ENCODE measurements at places on chromosomes 16 and 17.
A peak's percentile ranks its signal among the peaks of the same experiment; 100 is the strongest.

GRCh38 chr17:41118721-41119120 is 548 bp upstream of the KRTAP4-11 start:
- no peak for DNase-seq

GRCh38 chr17:17783116-17783824 is 53.5 kb downstream of the SREBF1 start:
- DNase-seq = peak; percentile 35

DNA sequence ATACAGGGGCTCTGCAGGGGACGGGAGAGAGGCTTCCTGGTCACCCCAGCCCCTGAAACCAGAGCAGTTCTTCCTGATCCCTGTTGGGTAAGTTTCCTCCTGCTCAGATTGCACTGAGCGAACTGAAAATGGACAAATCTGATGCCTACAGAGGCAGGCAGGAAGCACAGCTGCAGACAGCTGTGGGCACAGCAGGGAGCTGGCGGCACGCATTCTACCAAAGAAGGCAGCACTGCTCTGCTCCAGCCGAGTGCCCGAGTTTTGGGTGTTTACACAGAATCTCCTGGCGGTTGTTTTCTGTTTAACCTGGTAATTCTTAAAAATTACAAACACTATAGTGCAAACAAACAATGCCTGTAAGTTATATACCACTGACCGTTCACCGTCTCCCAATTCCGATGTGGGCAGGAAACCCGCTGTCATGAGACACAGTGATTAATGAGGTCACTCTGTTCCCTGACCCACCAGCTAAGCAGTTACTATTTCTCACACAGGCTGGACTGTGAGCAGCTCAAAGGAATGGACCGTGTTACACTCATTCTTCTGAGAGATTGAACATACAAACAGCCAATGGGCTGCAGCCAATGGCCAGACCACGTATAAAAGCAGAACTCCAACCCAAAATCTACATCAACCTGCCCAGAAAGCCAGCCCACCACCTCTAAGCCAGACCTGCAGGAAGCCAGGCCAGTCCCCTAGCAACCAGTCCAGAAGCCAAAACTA is 25.5 kb downstream of the NSMCE1 start:
- no peak for DNase-seq

DNA sequence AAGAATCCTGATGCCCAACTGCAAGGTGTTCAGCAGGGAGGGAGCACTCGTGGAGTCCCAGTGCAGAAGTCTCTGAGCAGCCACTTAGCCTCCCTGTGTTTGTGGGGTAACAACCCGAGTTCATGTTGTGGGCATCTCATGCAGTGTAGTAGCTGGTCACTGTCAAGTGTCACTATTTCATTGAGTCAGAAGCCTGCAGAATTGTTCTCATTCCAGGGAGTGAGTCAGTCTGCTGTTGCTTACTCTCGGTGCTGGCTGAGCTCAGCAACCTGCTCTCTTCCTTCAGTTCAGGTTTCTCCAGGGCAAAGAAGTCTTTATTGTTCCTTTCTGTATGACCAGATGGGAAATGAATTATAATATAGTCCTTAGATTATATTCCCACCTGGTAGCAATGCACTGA is 24.1 kb downstream of the HMOX2 start:
- no peak for DNase-seq

DNA sequence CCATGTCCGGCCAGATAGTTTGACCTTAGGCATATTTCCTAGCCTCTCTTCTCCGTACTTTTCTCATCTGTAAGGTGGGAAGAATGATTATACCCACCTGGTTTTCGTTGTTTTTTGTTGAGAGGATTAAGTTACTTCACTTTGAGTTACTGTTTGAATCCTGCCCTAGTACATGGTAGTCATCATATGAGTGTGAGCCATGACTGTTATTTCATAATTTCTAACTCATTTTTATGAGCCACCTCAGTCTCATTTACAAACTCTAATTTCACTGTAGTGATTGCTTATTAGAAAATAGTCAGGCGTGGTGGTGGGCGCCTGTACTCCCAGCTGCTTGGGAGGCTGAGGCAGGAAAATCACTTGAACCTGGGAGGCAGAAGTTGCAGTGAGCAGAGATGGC is 45.1 kb downstream of the YPEL2 start:
- DNase-seq = no peak

DNA sequence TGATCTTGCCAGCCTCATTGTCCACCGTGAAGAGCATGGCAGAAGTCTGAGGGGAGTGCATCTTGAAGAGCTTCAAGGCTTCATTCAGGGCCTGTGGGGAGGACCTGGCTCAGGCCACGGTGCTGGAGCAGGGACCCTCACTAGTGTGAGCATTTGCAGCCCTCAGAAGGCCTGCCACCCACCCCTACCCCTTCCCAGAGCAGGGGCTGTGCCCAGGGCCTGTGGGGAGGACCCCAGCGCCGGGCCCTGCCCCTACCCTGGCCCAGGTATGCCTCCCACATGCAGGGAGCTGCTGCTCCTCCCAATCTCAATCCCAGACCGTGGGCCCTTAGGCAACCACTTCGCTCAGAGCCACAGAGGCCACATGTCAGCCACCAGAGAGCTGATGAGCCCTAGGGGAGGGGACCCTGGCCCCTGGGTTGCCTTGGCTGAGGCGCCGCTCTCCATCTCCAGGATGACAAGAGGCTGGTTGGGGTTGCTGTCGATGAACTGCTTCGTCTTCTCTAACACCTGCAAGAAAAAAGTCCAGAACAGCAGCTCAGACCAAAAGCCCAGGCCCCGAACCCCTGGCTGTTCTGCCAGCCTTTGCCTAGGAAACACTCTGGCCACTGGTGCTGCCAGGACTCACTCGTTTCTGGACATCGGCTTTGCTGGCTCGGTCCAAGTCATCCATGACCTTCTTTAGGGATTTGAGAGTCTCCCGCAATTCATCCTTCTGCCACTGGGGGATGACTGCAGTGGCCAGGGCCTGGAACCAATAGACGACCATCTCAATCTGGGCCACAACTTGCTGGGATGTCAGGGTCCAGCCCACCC is 1.8 kb upstream of the EXOSC6 start:
- no peak for DNase-seq

GRCh38 chr16:85570735-85571562 is 42.2 kb upstream of the GSE1 start:
- DNase-seq = peak; percentile 31

GRCh38 chr16:3767333-3767986 is 50.1 kb upstream of the TRAP1 start:
- DNase-seq = no peak

DNA sequence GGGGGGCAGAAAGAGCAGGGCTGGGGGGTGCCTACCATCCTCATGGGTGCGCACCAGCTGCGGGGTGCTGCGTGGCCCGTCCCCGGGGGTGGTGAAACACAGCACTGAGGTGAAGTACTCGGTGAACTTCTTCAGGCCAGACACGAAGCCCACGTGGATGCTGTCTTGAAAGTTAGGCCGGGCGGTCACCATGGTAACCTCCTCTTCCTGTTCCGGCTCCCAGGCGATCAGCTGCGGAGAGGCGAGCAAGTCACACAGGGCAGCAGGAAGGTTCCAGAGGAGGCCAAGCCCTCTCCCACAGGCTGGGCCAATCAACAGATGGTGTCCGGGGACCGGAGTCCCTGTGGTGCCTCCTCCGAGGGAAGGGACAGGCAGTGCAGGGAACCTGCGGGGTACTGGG is 90.1 kb upstream of the CDC42EP4 start:
- DNase-seq = no peak

- no peak for DNase-seq
Measured at GRCh38 chr17:29240968-29241963, 5.4 kb upstream of the CRYBA1 start.

DNA sequence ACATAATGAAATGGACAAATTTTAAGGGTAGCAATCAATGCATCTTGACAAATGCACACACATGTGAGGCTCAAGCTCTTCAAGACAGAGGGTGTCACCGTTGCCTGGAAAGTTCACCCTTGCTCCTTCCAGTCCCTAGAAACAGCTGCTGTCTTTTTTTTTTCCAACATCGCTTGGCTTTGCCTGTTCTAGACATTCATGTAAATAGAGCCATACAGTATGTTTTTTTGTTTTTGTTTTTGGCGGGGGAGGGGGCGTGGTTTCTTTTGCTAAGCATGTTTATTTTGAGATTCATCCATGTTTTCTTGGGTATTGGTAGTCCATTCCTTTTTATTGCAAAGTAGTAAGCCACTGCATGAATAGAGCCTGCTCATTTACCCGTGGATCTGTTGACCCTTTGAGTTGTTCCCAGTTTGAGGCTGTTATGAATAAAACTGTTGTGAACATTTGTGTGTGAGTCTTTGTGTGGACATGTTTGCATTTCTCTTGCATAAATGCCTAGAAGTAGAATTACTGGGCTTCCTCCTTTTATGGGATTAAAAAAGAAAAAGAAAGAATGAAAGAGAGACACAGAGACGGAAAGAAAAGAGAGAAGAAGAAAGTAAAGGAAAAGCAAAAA is 78.4 kb downstream of the NT5M start:
- no peak for DNase-seq

DNA sequence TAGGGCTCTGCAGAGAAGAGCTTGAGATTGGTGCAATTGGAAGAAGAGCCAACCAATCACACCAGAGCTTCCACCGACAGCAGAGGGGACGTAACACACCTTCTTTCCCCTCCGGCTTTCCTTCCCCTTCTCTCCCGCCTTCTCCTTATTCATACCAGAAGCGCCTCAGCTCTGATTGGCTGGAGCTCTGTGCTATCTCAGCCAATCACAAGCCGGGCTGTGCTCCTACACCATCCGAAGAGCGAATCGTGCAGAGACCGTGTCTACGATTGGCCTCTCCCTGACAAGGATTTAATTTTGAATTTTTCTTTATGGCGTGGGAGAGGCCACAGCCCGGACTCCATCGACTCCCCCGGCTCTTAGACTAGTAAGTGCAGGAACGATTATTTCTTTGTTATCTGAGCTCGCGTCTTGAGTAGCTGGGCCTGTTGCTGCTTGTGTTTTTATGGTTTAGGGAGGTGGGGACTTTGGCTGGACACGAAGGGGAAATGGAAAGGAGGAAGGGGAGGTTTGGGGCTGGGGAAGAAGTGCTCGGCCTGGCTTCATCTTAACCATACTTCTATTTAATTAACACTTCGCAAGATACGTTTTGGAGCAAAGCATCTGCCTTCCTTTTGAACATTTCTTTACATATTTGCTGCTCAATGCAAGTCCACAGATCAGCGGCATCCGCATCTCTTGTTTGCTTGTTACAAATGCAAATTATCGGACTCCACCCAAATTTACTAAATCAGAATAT is at the start of gene PRR11:
PRR11 (plus strand) TSS at position 308 of the 739 bp plus-strand sequence. CDS start 14,007 bp downstream, outside the sequence.
- DNase-seq = peak; percentile 79

GRCh38 chr16:75065149-75065505 is 51.5 kb downstream of the LDHD start:
- peak; percentile 14 for DNase-seq

- DNase-seq = no peak
Measured at GRCh38 chr16:22806811-22807210, 7.2 kb upstream of the HS3ST2 start.

GRCh38 chr17:57422574-57423164 is 166.3 kb downstream of the MSI2 start:
- DNase-seq = no peak

DNA sequence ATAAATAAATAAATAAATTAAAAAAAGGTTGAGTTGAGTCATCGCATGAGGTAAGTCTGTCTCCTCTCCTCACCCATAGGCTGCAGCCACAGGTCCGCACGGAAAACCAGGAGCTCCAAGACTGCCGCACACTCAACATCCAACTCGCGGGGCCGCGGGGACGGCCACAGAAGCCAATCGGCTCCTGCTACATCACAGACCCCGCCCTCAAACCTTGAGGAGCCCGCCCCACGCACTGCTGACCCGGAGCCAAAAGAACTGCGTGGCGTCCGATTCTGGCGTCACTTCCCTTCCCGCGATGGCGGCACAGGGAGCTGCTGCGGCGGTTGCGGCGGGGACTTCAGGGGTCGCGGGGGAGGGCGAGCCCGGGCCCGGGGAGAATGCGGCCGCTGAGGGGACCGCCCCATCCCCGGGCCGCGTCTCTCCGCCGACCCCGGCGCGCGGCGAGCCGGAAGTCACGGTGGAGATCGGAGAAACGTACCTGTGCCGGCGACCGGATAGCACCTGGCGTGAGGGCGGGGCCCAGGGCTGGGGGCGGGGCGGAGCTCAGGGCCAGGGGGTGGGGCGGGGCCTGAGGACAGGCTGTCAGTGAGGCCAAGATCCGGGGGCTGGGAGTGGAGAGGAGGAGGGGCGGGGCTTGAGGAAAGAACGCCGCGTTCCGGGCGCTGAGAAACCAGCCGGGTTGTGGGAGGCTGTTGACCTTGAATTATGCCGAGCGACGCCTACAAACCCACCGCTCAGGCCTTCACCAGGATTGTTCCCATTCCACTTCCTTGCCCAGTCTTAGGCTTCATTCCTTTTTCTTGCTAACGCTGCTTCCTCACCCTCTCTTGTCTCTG is at the start of gene KAT8:
KAT8 (plus strand) TSS at position 281 of the 839 bp plus-strand sequence; CDS start at position 299, 18 bp downstream.
- DNase-seq = peak; percentile 96

GRCh38 chr16:4184038-4184702 is 57.7 kb downstream of the SRL start:
- DNase-seq = no peak
